ENCODE measurements at places on chromosomes 7 and 10.

DNA sequence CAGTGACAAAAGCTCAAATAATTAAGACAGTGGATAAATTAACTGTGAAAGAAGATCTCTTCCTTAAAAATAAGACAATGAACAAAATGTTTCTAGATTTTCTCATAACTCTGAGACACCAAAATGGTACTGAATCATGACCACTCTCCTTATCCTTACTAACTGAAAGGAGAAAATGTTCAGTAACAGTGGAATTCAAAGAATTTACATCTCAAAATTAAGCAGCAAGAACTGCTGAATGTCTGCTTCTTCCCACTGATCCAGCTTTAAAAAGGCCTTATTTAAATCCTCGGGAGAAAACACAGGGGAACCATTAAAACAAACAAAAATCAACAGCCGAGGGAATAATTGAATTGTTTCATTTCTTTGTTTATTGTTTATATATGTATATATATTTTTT is 27.3 kb upstream of the PLXDC2 start:
- DNase-seq: no peak

DNA sequence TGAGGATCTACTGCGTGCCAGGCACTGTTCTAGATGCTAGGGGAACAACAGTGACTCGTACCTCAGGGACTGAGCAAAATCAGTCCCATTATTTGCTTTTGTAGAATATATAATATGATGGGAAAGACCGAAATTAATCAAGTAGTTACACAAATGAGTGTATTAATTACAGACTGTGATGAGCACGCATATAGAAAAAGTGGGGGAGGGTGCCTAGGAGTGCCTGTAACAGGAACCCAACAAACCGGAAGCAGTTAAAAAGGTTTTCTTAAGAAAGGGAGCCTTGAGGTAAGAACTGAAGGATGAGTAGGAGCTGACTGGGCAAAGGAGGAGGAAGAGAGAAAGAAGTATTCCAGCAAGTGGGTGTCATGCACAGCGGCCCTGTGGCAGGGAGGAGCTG is 28.2 kb upstream of the IL6 start:
- no peak for DNase-seq

DNA sequence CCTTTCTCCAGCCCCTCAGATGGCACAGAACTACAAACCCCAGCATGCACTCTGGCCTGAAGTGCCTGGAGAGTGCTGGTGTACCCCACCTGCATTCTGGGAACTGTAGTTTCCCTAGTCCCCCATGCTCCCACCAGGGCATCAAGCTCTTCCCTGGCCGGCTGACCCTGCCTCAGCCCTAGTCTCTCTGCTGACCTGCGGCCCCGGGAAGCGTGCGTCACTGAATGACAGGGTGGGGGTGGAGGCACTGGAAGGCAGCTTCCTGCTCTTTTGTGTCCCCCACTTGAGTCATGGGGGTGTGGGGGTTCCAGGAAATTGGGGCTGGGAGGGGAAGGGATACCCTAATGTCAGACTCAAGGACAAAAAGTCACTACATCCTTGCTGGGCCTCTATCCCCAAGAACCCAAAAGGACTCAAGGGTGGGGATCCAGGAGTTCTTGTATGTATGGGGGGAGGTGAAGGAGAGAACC is 2.1 kb downstream of the NOS3 start:
- DNase-seq: peak; percentile 47

DNA sequence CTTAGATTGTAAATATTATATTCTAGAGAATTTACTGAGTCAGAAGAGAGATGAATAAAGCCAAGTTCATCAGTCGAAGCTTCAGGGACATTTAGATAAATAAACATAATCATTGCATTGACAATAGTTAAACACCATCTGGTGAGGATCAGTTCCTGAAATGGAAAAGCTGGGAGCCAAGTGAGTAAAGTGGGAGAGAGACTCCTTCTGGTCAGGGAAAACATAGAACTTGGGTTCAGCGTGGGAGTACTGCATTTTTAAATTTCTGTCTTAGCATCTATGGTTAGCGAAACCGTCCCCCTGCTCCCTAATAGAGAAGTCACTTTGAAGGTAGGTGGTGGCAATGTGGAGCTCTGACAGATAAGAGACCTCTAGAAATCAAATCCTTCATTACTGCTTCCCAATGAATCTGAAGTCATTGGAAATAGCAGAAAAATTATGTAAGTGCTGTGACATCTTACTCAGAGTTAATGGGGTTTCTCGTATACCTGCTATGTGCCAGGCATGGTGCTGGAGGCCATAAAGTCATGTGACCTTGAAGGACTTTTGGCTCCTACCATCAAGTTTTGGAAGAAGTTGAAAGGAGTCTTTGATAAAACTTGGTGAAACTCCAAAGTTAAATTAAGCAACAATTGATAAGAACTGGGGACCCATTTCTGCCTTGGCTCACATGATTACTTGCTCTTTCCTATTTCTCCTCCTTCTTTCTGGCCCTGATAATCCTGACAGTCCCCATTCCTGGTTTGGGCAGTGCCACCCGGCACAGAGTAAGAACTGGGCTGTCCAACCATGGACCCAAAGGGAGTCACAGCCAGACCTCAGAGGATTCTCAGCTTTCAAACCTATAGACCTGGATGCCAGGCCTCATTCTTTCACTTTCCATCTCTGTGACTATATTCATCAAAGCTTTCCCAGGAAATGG is 211.2 kb downstream of the C7orf25 start:
- no peak for DNase-seq

DNA sequence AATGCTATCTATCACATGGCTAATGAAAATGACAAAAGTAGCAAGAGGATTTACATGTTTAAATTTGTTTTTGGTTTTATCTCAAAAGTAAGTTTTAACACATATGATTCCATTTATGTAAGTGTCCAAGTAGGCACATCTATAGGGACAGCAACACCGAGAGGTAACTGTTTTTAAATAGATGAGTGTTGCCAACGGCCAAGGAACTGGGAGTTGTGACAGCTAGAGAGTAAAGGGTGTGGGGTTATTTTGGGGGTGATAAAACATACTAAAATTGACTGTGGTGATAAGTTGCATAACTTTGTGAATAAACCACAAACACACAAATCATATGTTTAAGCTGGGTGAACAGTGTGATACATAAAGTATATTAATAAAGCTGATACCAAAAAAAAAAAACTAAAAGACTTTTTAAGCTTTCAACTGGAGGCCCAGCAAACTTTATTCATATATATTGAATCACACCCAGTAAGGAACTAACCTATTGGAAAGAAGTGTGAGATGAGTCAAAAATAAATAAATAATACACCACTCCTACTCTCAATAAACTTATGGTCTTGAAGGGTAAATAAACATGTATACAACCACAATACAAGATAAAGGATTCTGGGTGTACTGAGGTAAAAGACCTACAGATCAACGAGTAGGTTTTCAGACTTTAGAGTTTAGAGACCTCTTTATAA is 33.0 kb downstream of the LRRC72 start:
- DNase-seq: no peak

- DNase-seq: peak; percentile 11
Measured at GRCh38 chr10:124319926-124320391, 98.8 kb downstream of the OAT start.

DNA sequence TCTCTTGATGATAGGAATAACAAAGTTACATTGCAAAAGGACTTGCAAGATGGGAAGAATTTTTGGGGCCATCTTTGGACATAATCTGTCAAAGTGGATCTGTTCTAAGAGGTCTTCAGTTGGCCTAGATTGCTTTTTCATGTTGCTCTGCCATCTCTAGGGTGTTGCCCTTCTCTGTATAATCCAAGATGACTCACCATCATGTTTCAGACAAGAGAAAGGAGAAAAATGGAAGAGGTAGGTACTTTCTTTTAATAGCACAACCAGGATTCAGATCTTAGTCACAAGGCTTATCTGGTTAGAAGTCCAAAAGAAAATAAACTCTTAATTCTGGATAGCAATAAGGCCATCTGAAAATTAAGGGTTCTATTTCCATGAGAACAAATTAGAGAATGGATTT is 38.7 kb upstream of the FOXP2 start:
- DNase-seq: no peak

- peak; percentile 54 for DNase-seq
Measured at GRCh38 chr10:121245754-121246153, 352.5 kb downstream of the FGFR2 start.

DNA sequence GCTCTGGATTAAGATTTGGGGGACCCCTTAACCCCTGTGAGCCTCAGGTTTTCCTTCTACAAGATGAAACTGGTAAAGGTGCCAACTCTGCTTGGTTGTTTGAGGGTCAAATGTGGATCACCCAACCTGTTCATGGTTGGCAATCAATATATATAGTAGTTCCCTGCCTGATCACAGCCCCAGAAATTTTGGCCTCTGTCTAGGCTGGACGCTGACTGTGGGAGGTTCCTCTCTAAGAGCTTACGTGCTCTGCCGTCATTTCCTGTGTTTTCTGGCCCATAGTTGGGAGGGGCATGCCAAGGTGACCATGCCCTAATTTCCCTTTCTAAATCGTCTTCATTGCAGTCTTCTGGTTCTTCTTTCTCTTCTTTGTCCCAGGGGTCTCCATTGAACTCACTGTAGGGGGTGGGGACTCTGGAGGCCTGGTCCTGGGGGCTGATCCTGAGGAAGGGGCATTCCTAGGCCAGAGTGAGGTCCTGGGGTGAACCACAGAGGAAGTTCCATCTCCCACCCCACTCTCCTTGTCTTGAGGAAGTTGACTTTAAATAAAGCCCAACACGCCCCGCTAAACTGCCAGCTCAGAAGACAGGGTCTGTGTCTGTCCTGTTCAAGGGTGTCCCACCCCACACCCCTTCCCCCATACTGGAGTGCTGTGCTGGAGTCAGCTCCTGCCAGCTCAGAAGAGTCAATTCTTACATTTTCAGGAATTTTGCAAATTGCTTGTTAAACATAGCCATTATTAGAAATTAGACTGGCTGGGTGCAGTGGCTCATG is 98.9 kb upstream of the SDK1 start:
- DNase-seq: peak; percentile 8

GRCh38 chr10:125085258-125086054 is 74.9 kb downstream of the CTBP2 start:
- no peak for DNase-seq

DNA sequence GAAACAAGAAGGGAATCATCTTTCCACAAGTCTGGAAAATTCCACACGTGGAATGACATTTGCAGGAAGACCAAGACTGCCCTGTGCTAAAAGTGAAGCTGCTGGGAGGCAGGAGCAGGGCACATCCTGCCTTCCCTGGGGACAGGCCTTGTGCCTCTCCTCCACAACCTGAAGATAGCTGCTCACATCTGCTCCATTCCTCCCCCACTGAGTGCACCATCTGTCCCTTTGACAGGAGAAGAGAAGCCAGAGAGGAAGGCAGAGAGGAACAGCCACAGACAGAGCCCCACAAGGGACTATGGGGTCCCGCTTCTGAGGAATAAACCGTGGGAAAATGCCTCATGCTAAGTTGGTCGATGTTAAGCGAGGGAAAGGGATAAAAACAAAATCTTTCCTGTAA is 15.9 kb upstream of the FAM171A1 start:
- DNase-seq: no peak

- no peak for DNase-seq
Measured at GRCh38 chr10:105973360-105973759, 1191.1 kb downstream of the SORCS1 start.

DNA sequence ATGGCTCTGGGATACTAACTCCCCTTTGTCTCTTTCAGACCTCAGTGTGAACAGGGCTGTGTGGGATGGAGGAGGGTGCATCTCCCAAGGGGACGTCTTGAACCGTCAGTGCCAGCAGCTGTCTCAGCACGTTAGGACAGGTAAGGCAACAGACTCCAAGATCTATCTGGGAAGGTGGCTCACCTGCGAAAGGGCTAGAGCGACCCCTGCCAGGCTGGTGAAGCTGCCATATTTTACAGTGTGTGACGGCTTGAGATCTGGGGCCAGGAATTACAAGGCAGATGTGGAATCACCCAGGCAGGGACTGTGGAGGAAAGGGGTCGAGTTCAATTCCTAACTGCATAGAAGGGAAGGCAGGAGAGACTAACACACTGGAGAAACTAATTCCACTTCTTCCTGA is 11.2 kb downstream of the MUC17 start:
- DNase-seq: no peak

GRCh38 chr10:101749047-101750016 is 26.6 kb downstream of the FGF8 start:
- no peak for DNase-seq

GRCh38 chr7:35504365-35504764 is 190.6 kb downstream of the HERPUD2 start:
- DNase-seq: no peak

DNA sequence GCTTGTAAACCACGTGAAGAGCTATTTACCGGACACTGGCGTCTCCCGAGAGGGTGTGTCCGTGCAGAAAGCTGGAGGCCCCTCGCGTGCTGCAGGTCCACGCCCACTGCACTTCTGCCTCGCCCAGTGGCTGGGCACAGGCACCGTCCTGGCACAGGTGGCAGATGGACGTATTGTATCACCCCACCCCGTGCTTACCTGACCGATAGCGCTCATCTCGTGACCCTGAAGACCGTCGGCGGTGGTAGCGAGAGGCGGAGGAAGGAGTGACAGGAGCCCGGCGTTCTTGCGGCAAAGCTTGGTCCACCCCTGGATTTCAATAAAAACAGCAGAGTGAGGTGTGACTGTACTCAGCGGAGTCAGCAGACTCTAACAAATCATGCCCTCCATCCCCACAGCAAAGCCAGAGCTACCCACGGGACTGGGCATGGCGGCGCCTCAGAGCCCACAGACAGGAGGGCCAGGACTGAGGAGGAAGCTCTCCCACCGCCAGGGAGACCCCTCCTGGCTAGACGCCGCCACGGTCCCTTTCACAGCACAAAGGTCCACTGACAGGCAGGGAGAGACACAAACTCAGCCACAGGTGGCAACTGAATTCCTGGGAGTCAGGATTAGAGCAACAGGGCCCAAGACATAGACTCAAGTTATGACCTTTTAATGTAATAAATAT is 217.1 kb downstream of the DIP2C start:
- no peak for DNase-seq

GRCh38 chr10:86391986-86392722 is 25.6 kb upstream of the GRID1 start:
- no peak for DNase-seq

DNA sequence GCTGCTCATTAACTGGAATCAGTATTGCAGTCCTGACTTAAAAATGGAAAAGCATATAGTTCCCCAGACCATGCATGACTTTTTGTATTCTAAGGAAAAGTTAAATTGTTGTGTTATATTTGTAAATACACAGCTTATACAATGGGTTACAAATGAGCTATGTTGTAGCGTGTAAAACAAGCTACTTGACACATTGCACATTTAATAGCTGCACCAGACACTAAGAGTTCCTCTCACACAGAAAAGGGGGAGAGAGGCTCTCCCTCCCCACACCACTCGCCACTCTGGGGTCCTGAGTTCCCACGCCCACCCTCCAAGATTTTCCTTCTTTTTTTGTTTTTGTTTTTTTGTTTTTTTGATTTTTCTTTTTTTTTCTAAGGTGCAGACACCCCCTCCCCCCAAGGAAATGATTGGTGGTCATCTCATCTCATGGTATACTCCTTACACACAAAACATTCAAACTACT is 6.3 kb downstream of the KLF6 start:
- no peak for DNase-seq

GRCh38 chr10:126334272-126334671 is 54.0 kb downstream of the ADAM12 start:
- DNase-seq: no peak

DNA sequence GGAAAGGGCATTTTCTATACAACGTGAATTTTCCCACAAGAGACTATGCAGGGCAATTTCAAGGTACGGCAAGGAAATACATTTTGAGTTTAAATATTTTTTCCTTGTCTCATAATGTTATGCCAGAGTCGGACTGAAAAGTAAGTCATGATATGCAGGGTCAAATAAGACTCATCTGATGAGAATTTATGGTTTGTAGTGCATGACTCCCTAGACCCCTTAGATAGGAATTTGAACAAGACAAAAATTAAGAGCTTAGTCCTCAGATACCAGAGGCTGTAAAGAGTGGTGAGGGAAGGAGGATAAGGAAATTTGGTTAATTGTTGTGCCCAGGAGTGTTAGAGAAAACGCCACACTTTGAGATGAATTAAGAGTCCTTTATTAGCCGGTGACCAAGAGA is 616.6 kb downstream of the XPNPEP1 start:
- no peak for DNase-seq

Measured in Caco-2 (cell line).